ENCODE measurements at places on chromosomes 1 and 21.

DNA sequence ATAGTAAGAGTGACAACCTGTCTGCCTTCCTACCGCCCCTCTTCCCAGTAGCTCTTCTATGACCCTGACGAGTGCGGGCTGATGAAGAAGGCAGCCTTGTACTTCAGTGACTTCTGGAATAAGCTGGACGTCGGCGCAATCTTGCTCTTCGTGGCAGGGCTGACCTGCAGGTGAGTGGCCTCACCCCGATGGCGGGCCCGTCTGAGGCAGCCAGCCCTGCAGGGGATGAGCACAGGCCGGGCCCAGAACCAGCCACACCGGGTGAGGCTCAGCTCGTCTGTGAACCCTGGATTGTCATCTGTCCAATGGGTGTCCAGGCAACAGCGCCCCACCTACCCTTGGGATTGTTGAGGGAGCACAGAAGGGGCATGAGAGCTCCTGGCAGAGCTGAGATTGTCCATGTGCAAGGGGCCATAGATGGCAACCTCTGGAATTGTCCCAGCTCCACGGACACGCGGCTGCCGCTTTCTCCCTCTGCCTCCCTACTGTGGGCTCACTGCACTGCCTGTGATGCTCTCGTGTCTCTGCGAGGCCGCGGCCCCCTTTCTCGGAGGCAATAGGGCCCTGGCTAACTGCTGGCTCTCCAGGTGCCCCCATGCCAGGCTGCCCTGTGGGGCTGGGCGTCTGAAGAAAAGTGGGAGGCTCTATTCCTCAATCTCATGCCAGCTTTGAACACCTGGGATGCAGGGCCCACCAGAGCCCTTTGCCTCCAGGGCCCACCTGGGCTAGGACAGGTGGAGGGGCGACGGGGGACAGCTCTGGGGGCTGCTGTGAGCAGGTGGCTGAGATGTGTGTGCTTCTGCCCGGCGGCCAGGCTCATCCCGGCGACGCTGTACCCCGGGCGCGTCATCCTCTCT, 50.0 kb upstream of the LRRC3 start:
- DNase-seq, result no peak

GRCh38 chr1:222095606-222096475, 354.0 kb upstream of the DUSP10 start:
- DNase-seq, result no peak

DNA sequence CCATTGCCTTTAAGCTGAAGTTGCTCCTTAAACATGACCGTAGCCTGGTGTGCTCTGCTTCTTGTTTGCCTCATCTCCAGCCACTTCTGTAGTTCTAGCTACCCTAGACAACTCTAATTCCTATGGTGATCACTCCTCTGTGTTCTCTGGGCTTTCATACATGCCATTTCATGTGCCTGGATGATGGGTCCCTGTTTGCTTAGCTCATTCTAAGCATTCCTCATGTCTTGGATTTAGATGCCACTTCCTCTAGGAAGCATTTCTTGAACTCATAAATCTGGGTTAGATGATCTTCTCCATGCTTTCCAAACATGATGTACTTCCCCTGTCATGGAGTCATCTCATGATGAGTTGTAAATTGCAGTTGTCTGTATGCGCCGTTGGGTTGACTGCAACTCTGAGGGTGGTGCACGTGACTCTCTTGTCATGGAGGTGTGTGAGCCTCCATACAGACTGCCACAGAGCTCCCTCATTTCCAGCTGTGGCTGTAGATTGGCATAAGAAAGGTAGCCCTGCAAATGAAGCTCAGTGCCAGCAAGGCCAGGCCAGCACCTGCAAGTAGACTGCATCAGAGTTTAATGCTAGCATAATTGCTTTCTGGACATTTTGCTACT, 77.2 kb downstream of the LAMC1 start:
- no peak for DNase-seq

DNA sequence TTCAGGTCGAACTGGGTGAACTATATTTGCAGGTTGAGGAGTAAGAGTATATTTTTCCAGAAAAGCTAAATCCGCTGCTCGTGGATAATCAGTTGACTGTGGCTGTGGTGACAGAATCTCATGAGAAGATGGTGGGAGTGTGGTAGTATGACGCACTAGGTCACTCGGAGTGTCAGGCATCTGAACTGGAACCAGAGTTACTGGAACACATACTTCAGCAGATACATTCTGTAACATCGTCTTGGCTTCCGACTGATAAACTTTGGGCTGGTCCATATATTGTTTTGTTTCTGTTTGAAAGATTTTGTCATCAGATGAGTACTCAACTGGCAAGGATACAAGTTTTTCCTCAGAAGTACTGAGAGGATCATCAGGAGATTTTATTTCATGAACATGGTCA, 13.0 kb upstream of the ASPM start:
- DNase-seq, result no peak

DNA sequence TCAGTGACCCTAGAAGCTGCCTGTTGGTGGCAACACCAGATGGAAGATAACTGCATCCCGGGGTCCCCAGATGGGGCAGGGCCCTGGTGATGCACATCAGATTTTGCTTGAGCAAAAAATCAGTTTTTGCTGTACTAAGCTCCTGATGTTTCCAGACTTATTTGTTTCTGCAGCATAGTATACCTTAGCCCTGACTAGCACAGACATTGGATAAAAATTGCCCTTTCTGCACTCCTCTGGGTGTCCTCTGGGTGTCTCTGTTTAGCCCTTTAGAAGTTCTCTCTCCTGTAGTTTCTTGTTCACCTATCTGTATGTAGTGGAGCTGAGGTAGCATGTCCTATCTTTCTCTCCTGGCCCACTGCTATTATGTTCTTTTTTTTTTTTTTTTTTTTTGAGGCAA, 30.3 kb upstream of the PLA2G2C start:
- DNase-seq, result no peak

- no peak for DNase-seq
Observed at GRCh38 chr1:2443277-2444137, 31.1 kb upstream of the PEX10 start.

- DNase-seq, result no peak
Observed at GRCh38 chr1:208835781-208836180, 591.6 kb upstream of the PLXNA2 start.

- DNase-seq, result no peak
Observed at GRCh38 chr1:178275049-178275448, 181.1 kb downstream of the RASAL2 start.

DNA sequence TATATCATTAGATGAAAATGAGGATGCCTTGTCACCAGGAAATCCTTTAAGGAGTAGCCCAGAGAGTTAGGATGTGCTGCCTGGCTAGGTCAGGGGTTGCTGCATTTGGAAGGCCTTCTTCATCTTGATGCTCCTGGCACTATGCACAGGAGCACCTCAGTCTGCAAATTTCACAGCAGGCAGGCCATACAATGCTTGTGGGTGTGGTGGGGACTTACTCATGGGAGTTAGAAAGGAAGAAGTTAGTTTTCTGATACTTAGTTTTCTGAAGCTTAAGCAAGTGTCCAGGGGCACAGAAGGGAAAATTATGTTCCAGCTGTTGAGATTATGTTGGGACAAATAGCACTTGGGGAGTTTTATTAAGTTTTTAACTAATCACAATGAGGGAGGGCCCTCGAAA, 11.4 kb downstream of the HLX start:
- DNase-seq, result no peak

DNA sequence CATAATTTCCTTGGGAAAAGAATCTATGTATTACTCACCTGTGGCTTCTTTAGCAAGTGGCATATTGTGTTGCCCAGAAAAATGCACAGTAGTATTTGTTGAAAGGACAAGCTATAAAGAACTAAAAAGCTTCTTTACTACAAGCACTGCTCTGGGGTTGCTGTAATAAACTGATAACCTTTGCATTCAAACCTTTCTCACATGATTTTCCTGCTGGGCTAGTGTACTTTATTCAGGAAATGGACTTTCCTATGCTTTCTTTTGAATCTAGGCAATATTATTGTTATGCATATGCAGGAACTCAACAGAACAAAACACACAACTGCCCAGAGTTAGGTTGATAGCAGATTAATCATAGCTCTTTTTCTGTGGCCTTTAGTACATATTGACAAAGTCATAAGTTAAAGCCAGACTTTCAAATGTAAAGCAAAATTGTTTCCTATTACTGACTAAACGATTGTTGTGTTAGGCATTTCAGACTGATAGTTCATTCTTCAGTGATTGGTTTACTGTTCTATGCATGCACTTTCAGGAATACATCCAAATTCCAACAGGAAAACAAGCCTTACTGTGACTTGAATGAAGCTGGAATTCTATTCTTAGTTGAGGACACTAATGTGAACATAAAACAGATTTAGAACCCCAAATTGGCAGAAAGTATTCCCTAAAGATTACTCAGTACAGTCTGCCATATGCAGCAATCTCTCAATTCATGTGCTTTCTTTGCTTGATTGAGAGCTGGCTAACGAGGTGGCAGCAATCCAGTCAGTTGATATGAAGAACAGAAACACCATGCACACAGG, 564.3 kb upstream of the NEGR1 start:
- no peak for DNase-seq

- no peak for DNase-seq
Observed at GRCh38 chr1:243471754-243472745, 216.2 kb downstream of the SDCCAG8 start.

GRCh38 chr1:59574085-59574484, 240.7 kb upstream of the HOOK1 start:
- peak; percentile 45 for DNase-seq

DNA sequence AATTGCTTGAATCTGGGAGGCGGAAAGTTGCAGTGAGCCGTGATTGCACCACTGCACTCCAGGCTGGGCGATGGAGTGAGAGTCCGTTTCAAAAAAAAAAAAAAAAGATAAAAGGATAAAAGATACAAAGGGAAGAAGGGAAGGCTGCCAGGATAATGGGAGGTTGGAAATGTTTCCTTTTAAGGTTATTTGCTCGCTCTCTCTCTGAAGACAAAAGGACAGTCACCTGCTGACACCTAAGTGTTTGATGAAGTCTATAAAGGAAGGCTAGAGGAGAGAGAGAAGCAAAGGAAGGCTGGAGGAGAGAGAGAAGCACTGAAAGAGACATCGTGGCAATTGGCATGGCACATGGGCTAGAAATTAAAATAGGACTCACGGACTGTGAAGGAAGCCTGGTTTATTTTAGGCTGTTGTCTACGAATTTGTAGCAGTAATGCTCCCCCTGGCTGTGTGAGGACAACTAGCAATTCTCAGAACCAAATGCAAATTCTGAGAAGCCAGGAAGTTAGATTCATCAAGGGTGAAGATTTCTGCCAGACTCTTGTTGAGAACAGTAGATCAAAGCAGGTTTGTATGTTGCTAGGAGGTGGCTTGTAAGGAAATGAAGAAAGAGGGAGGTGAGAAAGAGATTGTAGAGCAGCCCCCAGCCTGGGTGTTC, 154.2 kb downstream of the ZP4 start:
- DNase-seq, result no peak

GRCh38 chr1:97202481-97203380, 481.1 kb downstream of the PTBP2 start:
- no peak for DNase-seq

GRCh38 chr21:34157521-34157920, 84.1 kb downstream of the MRPS6 start:
- DNase-seq, result no peak
